ENCODE measurements at places on chromosomes 1 and 21.

DNA sequence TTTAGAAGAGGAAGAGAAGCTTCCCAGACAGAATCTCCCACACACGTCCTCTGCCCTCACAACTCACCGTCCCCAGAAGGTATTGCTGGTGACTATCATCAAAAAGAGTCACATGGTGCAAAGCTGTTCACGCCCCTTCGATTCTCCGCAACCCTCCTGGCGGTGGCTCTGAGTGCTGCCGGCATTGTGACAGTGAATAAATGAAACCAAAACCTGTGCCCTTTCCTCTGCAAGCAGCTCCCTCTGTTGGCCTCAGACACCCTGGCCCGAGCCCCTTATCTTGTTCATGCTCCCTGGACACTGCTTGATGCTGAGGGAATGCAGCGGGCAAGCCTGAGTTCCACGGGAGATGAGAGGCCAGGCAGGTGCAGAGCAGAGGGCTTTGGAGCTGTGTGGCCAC is 510.3 kb downstream of the NPHP4 start:
- DNase-seq, result peak; percentile 3

- DNase-seq, result no peak
Observed at GRCh38 chr1:243623841-243624240, 226.2 kb downstream of the AKT3 start.

GRCh38 chr1:209368864-209369598 is 214.5 kb upstream of the CAMK1G start:
- DNase-seq, result no peak

DNA sequence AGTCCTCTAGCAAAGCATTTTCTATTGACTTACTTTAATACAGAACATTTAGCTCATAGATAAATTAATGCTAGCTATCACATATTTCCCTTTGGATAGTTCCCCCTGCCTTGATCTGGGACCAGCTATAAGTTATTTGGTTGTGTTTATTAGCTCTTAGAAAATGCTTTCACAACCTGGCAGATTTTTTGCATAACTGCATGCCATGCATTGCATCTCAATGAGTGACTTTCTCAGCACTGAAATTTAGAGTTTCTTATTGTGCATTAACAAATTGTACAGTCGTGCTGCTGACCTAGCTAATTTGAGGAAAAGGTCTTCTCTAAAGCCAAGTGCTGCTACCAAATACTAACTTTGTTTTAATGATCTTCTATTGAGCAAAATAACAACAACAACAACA is 164.8 kb downstream of the PLPPR5 start:
- DNase-seq, result no peak

Data from activated naive CD4-positive, alpha-beta T cell (primary cell).